Activated T-helper 1 cell treated with anti-CD3 and anti-CD28 coated beads, Interleukin-12 subunit alpha, Interleukin-12 subunit beta, Interleukin-2, Interleukin-4 antibody, amounts not matched to agents 30 ng/mL and 10 ng/mL and 1 ng/mL, durations not matched to agents 14 hours and 24 hours and 36 hours (primary cell): ENCODE measurements at places on chromosomes 2 and 18. TPM values are rescaled to one million over a fixed set of nuclear protein-coding genes. Genes with fewer than 3 reads are reported as not detected.

GRCh38 chr2:164881524-164881923 lies 39.9 kb upstream of the COBLL1 start:
- no peak for DNase-seq

PREB gene
- total RNA-seq = 95.9 and 97.1 TPM in 2 replicates

- no peak for DNase-seq
Observed at GRCh38 chr2:168831662-168832061, 29.2 kb downstream of the NOSTRIN start.

DNA sequence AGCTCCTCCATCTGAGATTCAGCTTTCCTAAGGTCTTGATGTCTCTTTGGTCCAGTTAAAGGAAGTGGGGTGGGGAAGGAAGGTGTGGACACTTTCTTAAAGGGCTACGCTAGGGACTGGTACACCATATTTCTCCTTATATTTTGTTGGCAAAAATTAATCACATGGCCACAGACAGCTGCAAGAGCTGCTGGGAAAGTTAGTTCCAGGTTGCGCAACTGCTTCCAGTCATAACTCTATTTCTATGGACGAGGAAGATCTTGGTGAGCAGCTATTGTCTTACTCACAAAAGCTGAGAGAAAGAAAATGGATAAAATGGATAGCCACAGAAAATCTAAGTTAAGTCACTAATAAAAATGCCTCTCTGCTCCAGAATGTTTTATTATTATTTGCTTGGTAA lies 60.7 kb upstream of the PPM1B start:
- no peak for DNase-seq

DNA sequence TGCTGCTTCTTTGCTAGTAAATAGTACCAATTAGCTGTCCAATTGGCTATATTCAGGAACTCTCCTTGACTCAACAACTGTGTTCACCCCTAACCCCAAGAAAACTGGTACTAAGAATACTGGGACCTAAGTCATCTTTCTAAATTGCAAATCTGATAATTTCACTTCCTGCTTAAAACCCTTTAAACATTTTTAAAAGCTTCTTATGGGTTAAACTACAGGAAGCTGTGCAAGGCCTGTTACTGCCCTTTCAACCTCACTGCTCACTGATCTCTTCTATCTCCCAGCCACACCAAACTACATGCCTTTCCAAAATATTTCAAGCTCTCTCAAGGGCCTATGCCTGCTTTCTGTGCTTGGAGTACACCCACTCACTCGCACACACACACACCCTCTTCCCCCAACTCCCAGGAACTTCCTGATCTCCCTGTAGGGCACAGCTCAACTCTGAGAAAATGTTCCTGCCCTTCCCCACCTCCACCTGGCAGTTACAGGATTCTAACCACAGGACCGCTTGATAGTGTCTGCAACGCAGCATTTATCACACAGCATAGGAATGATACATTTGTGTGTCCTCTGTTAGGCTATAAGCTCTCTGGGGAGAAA lies 6.7 kb downstream of the LMAN1 start:
- DNase-seq = no peak

MC5R gene
- not detected in 2 replicates for total RNA-seq

DNA sequence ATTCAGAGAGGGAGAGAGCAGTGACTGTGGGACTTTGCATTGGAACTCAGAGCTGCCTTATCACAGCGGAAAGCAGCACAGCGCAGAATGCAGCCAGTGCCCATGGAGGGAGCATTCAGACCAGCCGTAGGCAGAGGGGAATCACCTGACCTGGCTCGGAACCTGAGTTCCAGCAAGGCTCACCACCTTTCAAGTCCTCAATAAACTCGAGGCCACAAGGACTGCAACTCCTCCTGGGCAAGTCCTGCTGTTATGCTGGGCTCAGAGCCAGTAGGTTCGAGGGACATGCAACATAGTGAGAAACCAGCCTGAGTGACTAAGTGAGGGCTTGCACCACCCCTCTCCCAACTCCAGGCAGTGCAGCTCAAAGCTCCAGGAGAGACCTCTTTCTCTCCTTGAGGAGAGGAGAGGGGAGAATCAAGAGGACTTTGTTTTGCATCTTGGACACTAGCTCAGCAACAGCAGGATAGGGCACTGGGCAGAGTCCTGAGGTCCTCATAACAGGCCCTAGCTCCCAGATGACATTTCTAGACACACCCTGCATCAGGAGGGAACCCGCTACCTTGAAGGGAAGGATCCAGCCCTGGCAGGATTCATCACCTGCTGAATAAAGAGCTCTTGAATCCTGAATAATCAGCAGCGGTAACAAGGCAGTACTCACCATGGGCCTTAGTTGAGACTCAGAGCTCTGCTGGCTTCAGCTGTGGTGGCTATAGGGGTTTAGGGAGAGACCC lies 136.8 kb upstream of the OTOS start:
- DNase-seq = no peak

GALNT3 gene
- total RNA-seq = 3.8 and 4.8 TPM in 2 replicates

GBX2 gene
- total RNA-seq = not detected in 2 replicates

DNA sequence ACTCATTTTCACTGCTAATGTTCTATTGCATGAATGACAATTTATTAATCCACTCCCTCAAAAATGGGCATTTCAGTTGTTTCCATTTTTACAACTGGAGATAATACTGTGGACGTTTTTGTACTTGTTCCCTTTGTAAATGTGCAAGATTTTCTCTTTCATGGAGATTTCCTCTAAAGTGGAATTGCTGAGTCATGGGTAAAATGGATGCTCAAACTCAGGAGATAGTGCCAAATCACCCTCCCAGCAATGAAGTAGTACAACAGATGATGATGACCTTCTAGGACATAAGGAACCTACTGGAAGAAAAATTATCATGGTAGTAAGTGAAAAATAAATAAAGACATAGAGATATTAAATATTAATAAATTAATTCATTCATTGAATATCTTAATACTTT lies 460.8 kb upstream of the CHST9 start:
- no peak for DNase-seq

DNA sequence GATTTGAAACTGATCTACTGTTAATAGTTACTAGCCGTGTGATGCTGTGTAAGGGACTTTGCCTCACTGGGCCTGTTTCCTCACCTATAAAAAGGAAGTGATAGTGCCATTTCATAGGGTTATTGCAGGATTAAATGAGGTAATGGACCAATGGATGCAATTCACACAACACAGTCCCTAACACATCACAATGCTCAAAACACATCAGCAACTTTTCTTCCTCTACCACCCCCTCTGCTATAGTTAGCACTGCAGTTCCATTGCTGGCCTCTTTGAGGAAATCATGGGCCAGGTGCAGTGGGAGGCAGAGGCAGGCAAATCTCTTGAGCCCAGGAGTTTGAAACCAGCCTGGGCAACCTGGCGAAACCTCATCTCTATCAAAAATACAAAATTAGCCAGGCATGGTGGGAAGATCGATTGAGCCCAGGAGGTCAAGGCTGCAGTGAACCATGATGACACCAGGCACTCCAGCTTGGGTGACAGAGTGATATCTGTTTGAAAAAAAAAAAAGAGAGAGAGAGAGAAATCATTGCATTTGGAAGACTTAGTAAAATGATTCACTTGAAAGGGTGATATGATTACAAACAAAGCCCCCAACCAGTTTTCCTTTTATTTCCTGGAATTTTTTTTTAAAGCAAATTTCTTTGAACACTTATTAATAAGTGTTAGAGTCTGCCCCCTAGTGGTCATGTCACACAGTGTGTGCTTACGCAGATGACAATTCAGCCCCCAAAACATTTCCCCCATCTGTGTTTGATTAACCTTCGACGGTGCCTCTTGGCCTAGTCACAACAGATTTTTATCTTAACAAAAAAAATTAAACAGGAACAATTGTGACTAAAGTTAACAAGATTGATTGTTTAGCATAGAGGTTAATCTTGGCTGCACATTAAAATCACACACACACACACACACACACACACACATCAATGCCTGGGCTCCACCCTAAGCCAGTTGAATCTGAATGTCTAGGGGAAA lies 88.6 kb upstream of the BCL11A start:
- no peak for DNase-seq

- DNase-seq = no peak
Observed at GRCh38 chr2:217979151-217979811, 23.5 kb downstream of the TNS1 start.

RGPD4 gene
- total RNA-seq = 0.18 TPM in 1 of 2 replicates, not detected in the other

- DNase-seq = no peak
Observed at GRCh38 chr2:30264274-30264673, 32.9 kb downstream of the LBH start.

MORN2 gene
- 4.9 and 5.3 TPM in 2 replicates for total RNA-seq

- no peak for DNase-seq
Observed at GRCh38 chr2:238466243-238466756, 39.6 kb downstream of the ASB1 start.

DNA sequence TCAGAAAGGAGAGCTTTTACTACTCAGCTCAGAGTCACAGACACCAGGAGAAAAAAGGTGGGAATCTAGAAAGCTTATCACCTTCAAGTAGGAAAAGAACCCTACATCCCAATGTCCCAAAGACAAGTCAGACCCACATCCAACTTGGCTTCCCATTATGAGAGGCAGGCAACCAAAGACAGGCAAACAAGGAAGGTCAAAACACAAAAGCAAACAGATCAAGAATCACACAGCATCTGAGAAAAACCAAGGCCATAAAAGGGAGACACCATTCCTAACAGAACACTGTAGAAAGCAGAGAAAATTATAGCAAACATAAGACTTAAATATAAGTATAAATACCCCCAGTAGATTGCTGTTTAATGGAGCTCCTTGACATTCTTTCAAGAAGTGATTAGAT lies 40.7 kb downstream of the SLC3A1 start:
- no peak for DNase-seq

SLC30A3 gene
- total RNA-seq = 2.1 and 2.2 TPM in 2 replicates

DNA sequence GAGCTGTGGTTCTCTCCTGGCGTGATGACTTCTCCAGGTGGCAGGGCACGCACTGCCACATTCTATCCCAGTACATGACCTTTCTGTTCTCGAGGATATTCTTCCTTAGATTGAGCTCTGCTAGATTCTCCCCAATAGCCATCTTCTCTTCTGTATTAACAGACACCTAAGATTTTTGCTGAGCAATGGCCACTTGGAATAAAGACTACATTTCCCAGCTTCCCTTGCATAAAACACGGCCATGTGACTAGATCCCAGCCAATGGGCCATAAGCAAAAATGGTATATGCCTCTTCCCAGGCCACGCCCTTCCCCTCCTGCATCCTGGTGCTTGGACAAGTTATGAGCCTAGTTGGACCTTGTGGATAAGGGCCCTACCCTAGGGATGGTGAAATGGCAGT lies 82.1 kb downstream of the EIF2AK3 start:
- no peak for DNase-seq

DNA sequence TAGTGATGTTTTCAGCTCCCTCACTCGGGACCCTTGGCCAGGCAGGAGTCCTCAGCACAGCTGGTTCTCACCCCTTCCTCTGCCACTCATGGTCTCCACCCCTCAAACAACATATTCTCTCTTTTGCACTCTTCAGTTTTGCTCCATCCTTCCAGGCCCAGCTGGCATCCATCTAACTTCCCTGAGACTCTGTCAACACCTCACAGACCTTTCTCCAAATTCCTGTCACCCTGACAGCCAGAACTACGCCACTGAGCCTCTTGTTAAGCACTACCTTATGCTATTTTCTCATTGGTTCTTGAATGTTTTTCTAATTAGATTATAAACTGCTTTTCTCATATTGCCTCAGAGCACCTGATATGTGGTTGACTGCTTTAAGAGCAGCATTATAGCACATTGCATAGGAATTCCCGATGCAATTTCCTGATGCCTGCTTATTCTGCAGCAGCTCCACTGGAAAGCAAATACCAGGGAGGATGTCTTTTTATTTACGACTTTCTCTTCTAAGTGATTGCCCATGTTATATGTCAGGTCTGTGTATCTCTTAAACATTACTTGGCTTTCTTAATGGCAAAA lies 12.4 kb upstream of the INO80C start:
- DNase-seq = no peak

OSBPL1A gene
- total RNA-seq = 2.2 and 2.5 TPM in 2 replicates

CABYR gene
- total RNA-seq = 0.49 and 1.1 TPM in 2 replicates

RTP5 gene
- total RNA-seq = not detected in 2 replicates

ALPI gene
- total RNA-seq = not detected in 2 replicates

GRCh38 chr2:58357521-58357920 lies 116.4 kb upstream of the FANCL start:
- DNase-seq = no peak

- DNase-seq = no peak
Observed at GRCh38 chr2:98759338-98759737, 28.4 kb upstream of the MGAT4A start.

GRCh38 chr2:220574038-220574437 lies 946.6 kb downstream of the SLC4A3 start:
- DNase-seq = no peak

- DNase-seq = no peak
Observed at GRCh38 chr2:230457073-230457768, 41.2 kb downstream of the SP100 start.

DNA sequence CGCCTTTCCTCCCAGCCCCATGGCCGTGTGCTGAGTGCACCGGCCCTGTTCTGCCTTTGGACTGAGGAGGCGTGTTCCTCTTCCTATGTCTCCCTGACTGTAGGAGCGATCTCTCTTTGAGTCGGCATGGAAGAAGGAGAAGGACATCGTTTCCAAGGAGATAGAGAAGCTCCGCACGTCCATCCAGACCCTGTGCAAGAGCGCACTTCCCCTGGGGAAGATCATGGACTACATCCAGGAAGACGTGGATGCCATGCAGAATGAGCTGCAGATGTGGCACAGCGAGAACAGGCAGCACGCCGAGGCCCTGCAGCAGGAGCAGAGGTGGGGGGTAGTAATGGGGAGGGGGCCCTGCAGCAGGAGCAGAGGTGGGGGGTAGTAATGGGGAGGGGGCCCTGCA lies 29.4 kb upstream of the ASB1 start:
- no peak for DNase-seq

RNF125 gene
- 32.2 and 34.6 TPM in 2 replicates for total RNA-seq

GRCh38 chr2:105099153-105099552 lies 61.3 kb downstream of the MRPS9 start:
- no peak for DNase-seq

DNA sequence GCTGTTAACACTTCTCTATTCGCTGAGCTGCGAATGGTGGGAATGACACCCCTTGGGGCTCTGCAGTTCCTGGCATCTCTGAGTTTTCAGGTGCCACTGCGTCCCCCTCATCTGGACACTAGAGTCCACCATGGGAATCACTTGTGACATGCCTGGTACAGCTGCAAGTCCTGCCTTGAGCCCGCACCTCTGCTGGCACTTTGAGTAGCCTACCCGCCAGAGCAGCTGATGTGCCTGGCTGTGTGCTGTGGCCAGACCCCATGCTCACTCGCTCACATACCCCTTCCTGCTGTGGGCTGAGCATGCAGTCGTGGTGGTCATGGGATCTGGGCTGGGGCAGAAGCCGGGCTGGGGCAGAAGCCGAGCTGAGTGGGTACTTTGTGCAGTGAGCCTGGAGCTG lies 117.6 kb downstream of the RND3 start:
- no peak for DNase-seq

GRCh38 chr2:209642146-209642820 lies 129.3 kb upstream of the UNC80 start:
- DNase-seq = no peak

- no peak for DNase-seq
Observed at GRCh38 chr2:20052229-20052851, 912 bp upstream of the LAPTM4A start.
